ENCODE measurements at places on chromosomes 2 and 18.
A peak's percentile ranks its signal among the peaks of the same experiment; 100 is the strongest.

DNA sequence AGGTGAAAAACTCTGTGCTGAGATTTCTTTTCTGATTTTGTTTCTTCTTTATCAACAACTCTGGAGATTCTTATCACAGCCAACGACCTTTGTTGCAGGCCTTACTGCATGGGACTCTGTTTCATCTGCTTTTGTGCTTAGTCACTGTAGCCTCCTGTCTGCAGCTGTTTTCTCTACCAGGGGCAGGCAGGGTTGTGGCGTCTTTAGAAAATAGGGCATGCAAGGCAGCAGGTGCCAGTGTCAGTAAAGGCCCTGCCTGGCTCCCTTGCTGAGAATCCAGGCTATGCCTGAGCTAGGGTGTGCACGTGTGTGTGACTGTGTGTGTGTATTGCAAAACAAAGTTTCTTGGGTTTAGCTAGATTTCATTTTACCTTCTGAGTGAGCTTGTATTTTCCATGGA, 14.6 kb upstream of the SLC9A2 start:
- DNase-seq, result peak; percentile 22

DNA sequence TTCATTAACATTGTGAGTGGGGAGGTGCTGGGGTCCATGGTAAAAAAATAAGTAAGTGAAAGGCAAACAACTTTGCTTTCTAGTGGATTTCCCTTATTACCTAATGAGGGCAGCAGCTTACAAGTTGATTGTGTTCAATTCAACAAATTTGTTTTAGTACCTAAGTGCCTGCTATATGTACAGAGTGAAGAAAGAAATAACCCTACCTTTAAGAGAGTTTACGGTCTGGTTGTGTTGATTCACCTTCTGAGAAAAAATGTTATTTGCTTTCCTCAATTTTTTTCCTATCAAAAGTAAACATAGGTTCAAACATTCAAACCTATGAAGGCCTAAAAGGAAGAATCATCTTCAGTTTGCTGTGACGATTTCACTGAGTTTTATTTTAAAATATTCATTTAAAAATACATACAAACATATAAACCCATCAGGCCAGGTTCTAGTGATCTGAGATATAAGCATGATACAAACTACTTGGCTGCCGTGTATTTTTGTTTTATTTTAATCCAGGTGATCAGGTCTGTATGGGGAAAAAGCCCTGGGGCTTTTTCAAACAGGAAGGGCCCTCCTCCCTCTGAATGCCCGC, 1.5 kb upstream of the SPTBN1 start:
- no peak for DNase-seq

GRCh38 chr2:208352644-208353567, 53.7 kb upstream of the PTH2R start:
- DNase-seq, result no peak

DNA sequence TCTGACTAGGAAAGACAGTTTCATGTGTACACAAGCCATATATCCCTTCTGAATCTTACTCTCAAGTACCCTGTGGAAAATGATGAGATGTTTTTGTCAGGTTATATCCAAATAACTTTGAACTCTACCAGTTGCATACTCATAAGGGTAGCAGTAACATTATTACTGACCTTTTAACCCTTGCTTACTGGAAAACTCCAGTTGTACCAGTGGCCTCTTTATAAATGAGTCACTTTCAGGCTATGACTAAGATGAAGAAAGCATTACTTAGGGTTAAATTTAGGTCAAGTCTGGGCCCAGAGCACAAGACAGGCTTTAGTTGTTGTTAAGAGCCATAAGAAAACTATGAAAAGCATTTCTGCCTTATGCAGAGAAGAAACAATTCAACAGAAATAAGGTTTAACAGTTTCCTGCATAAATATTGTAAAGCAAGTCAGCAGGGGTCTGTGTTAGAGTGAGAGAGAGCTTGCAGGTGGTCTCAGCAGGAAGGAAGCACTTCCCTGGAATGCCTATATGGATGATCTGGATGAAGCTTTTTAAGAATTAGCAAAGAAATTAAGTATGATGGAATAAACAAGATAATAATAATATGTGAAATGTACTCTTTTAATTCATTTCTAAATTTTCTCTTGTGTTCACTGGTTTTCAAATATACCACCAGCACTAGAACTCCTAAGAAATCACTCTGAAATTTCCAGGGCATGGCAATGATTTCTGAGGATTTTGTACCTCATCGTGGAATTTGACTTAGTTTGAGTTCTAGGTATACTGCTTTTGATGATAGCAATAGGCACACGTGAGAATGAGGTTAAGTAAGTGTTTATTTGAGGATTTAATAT, 126.6 kb downstream of the UBE2E3 start:
- no peak for DNase-seq

DNA sequence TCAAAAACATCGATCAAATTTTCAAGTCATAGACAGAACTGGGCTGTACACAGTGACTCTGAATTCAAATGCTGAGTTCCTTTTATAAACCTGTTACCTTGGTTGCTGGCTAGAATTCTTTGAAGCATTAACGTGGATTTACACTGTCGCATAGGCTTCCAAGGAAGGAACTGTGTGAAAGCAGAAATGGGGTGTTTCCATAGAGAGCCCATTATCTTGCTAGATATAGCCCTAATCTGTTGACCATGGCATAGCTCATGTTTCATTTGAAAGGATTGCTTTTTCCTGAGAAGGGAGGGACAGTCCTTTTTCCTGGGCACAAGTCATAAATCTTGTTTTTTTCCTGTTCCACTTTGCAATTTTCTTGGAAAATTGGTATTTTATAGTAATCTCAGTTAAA, 73.8 kb upstream of the NEUROD1 start:
- peak; percentile 9 for DNase-seq

GRCh38 chr2:31233741-31234682, at the start of gene EHD3:
Gene EHD3 (plus strand): TSS chr2:31234152. CDS start chr2:31234622, 470 bp downstream.
- peak; percentile 98 for DNase-seq

DNA sequence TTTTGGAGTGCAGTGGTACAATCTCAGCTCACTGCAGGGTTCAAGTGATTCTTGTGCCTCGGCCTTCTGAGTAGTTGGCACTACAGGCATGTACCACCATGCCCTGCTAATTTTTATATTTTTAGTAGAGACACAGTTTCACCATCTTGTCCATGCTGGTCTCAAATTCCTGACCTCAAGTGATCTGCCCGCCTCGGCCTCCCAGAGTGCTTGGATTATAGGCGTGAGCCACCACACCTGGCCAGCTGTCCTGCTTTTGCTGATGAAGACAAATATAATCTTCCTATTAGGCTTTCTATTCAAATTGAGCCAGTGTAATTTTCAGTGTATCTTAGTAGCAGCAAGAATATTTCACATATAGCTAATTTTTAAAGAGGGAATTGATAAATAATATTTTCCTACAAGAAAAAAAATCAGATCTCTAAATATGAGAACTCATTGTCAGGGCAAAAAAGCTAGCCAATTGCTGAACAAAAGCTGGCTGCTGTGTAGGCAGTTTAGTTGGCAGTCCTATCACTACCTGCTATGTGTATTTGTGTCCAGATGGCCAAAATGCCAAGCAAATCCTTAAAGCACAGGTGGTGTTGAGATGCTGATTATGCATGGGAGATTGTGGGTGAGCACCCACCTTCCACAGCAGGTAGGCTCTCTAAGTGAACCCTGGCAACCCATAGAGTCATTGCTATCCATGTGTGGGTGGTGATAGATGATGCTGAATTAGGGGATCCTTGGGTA, 60.8 kb upstream of the STAM2 start:
- DNase-seq, result no peak

DNA sequence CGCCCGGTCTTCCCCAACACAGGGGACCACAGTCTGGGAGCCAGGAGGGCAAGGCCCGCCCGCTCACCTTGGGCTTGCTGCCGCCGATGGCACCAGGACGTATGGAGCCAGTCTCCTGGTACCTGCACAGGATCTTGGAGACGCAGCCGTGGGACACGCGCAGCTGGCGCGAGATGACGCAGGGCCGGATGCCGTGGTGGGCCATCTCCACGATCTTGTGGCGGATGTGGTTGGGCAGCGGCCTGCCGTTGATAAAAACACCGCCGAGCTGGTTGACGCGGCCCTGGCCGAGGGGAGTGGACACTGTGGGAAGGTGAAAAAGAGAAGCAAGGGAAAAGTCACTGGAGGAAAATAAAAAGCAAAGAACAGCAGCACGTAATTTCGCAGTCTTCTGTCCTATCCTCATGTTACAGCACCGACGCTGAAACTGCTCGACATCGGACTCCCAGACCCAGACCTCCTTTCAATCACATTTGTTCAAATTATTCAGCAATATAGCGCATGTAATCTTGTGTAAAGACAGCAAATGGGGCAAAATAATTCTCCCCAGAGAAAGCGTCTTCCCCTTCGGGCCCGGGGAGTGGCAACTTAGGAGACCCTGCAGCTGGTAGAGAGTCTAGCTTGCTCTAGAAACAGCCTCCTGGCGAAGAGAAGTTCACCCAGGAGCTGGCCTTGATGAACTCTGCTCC, 1.7 kb downstream of the PAX3 start:
- peak; percentile 52 for DNase-seq

GRCh38 chr18:78798402-78799175, 181.0 kb upstream of the SALL3 start:
- no peak for DNase-seq

DNA sequence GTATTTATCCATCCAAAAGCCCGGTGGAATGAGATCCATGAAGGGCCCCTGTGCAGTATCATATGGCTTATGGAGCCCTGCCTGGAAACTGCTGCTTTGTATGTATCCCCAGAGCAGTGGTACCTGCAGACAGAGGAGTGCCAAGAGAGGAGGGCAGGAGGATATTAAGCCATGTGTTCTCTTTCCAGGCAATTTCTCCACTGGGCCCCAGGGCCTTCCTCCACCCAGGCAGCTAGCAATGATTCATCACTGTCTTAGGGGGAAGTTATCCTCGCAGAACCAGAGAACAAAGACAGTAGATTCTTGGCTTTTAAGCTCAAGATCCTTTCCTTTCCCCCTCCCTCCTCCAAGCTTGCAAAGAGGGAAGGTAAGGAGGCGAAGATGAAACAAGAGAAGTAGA, 98.1 kb downstream of the LRRC30 start:
- no peak for DNase-seq

- DNase-seq, result peak; percentile 11
These were observed 96.4 kb upstream of the XPO1 start for GRCh38 chr2:61634512-61634911.

DNA sequence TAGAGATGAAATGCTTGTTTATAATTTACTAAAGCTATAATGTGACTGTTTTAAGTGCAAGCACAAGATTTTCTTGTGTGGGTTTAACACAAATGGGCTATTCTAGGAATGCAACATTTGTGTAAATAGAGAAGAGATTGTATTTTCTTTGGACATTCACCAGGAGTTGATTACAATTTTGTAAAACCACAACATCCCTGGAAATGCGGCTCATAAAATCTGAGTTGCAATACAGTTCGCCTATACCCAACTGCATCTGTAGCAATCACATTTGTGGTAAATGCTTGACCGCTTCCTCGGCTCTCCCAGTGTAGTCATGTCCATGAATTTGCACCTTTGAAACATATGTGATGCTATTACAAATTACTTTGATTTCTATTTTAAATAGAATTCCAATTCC, 348.7 kb upstream of the CDH20 start:
- DNase-seq, result no peak

- DNase-seq, result peak; percentile 57
These were observed 3.3 kb downstream of the PAX3 start for GRCh38 chr2:222295368-222296062.

DNA sequence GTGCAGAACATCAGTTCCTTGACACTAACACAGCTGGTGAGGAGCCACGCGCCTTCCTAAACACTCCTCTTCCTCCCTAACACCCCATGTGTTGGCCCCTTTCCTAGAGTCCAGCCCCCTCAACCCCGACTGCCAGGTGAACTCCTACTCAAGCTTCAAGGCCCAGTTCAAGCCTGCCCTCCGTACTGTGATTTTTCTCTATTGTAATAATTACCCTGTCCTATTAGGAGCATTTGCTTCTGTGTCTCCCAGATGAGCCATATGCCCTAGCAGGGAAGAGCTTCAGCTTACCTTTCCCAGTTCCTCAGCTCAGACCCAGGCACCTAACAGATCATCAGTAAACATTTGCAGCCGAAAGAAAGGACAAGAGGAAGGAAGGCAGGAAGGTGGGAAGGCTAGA, 130.6 kb upstream of the SALL3 start:
- DNase-seq, result no peak

DNA sequence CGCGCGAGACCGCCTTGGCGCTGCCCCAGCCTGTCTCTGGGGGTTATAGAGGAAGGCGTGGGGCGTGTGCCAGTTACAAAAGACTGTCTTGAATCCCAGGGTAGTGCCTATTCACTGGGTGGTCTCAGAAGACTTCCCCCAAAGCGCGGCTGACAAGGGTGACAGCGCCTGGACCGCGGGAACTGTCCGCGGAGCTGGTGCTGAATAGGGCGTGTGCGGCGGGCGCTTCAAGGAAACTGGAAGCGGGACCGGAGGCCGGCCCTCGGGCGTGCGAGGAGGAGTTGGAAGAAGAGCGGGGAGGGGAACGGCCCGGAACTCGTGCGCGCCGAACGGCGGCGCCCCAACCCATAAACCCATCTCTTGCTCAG, 2.3 kb downstream of the EGR4 start:
- peak; percentile 94 for DNase-seq

GRCh38 chr18:67301592-67301991, 214.9 kb downstream of the DSEL start:
- DNase-seq, result no peak

- DNase-seq, result no peak
These were observed 53.6 kb downstream of the CAPN13 start for GRCh38 chr2:30753630-30754029.

- no peak for DNase-seq
These were observed 216.4 kb downstream of the STK39 start for GRCh38 chr2:168030862-168031624.

- no peak for DNase-seq
These were observed 38.4 kb downstream of the PAX8 start for GRCh38 chr2:113240150-113240914.

- DNase-seq, result no peak
These were observed 200.5 kb upstream of the GULP1 start for GRCh38 chr2:188091220-188091619.

GRCh38 chr18:65352186-65352585, 398.6 kb upstream of the CDH7 start:
- DNase-seq, result no peak

GRCh38 chr2:240538031-240538780, 19.6 kb downstream of the ANKMY1 start:
- no peak for DNase-seq

DNA sequence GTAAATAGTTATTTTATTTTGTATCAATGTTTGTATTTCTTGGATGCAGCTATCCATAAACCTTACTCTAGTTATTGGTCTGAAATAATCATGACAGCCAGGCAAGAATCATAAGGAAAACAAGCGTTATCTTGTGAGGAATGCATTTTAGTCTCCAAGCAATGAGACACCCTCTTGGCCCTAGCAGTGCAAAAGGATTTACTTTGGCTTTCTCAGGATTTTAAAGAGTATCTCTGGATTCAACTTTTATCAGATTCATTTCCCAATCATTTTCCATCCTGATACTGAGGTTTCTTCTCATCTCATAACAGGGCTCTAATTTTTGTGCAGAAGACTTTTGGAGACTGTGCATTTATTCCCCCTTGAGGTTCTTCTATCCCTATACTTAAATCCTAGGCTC, 480.8 kb downstream of the TMX3 start:
- DNase-seq, result no peak

- peak; percentile 75 for DNase-seq
These were observed 12.9 kb upstream of the SIX3 start for GRCh38 chr2:44928483-44929158.

All from neural progenitor cell (in vitro differentiated cells).